HuH-7.5 (cell line): ENCODE measurements at places on chromosomes 2 and 18.

- DNase-seq, result no peak
Observed at GRCh38 chr2:176555781-176556180, 286.5 kb downstream of the MTX2 start.

- DNase-seq, result no peak
Observed at GRCh38 chr18:4107049-4107467, 348.0 kb downstream of the DLGAP1 start.

DNA sequence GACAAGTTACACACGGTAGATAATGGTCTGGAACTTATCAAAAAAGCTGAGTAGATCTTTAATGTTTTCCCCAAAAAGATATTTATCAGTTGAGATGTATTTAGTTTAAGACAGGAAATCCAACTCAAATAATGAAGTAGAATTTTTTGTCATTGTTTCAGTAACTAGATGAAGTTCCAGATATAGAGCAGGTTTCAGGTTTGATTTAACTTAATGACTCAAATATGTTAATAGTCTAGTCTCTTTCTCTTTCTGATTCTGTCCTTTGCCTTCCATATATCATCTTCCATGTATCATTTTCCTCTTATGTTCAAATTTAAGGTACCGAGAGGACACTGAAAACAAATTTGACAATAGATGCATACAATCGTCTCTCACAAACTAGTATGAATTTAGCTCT is 23.6 kb upstream of the DOCK10 start:
- no peak for DNase-seq

- DNase-seq, result no peak
Observed at GRCh38 chr2:236785611-236786057, 216.0 kb downstream of the ACKR3 start.

- DNase-seq, result no peak
Observed at GRCh38 chr2:17231394-17231965, 286.8 kb downstream of the RAD51AP2 start.
